ENCODE measurements at places on chromosomes 12 and 14. TPM values are rescaled to one million over a fixed set of nuclear protein-coding genes. Genes with fewer than 3 reads are reported as not detected.

The MANSC4 gene
- not detected for total RNA-seq

The SMIM10L1 gene
- 5.8 TPM for total RNA-seq

The E2F7 gene
- 0.97 TPM for total RNA-seq

The PTCSC3 gene
- total RNA-seq = not detected

The SOCS4 gene
- 21.1 TPM for total RNA-seq

The KLRG1 gene
- 0.61 TPM for total RNA-seq

The HOXC13 gene
- not detected for total RNA-seq

The PKP2 gene
- total RNA-seq = not detected

The SLC4A8 gene
- total RNA-seq = 6.7 TPM

The OTOGL gene
- total RNA-seq = 0.36 TPM

The MAP3K9 gene
- 1.7 TPM for total RNA-seq

The RFX4 gene
- total RNA-seq = not detected

The GUCY2C gene
- not detected for total RNA-seq

The GLT8D2 gene
- total RNA-seq = 91.8 TPM

The TOMM20L gene
- not detected for total RNA-seq

The ADAMTS20 gene
- 0.12 TPM for total RNA-seq

The MYF6 gene
- total RNA-seq = not detected

The CHST11 gene
- 7.4 TPM for total RNA-seq

The SLC25A47 gene
- total RNA-seq = 0.16 TPM

The APOF gene
- not detected for total RNA-seq

The RPGRIP1 gene
- not detected for total RNA-seq
